Keratinocyte (primary cell): ENCODE measurements at places on chromosomes 7 and 10. TPM values are rescaled to one million over a fixed set of nuclear protein-coding genes. Genes with fewer than 3 reads are reported as not detected.

GRCh38 chr7:33781796-33782195 is 123.5 kb upstream of the BMPER start:
- no peak for DNase-seq

Gene PPP1R17
- polyA plus RNA-seq = not detected in 3 replicates

- no peak for DNase-seq
Observed at GRCh38 chr10:74008212-74008731, 10.4 kb downstream of the VCL start.

- DNase-seq = no peak
Observed at GRCh38 chr10:16717622-16718395, 99.4 kb downstream of the RSU1 start.

DNA sequence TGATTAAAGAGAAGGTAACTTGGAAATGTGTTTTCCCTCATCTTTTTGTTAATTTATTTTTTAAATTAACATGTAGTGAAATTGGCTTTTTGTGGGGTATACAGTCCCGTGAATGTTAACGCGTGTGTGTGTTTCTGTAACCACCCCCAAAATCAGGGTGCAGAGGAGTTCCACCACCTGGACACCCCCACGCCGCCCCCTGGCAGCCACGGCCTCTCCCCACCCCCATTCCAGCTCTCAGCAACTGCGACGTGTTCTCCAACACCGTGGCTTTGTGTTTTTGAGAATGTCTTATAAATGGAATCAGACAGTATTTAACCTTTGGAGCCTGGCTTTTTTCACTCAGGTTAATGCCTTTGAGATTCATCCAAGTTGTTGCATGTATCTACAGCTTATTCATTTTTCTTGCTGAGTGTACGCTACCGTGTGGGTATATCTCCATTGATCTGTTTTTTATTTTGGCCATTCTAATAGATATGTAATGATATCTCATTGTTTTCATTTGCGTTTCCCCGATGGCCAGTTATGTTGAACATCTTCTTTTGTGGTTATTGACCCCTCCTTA is 218.8 kb downstream of the EBF3 start:
- DNase-seq = no peak

DNA sequence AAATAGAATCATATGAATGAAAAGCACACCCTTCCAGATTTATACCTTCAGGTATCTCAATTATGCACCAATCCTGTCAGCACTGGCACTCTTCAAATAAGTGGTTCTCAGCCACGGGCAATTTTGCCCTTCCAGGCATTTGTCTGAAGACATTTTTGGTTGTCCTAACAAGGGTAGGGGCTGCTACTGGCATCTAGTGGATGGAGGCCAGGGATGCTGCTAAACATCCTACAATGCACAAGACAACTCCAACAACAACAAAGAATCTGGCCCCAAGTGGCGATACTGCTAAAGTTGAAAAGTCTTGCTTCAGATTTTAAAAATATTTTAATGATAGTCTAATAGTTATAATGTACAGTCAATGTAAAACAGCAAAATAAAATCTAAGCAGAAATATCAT is 16.1 kb downstream of the CCDC186 start:
- no peak for DNase-seq

Gene C1QL3
- polyA plus RNA-seq = 0.03 TPM in 1 of 3 replicates, not detected in the others

DNA sequence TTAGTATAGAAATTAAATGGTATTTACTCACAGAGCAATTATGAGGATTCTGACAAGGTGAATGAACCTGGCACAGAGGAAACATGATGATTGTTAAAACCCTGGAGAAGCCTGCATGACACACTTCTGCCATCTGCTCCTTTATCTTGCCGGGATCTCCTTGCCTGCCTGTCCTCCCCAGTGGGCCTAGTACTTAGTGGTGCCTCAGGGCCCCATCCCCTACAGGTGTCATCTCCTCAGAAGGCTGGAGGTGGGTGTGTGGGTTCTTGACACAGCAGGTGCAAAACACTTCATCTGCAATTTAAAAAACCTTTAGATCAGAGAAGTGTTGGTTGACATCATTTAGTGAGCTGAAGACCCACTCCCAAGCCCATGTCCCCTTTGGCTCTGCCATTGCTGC is 261.2 kb downstream of the ADRA2A start:
- no peak for DNase-seq

Gene ADAM8
- 24.9 to 55.4 TPM (median 42.0 TPM) in 3 replicates for polyA plus RNA-seq

Gene SFMBT2
- 0.48 to 0.71 TPM (median 0.71 TPM) in 3 replicates for polyA plus RNA-seq

GRCh38 chr10:26937371-26937770 is 76.6 kb upstream of the ABI1 start:
- DNase-seq = no peak

DNA sequence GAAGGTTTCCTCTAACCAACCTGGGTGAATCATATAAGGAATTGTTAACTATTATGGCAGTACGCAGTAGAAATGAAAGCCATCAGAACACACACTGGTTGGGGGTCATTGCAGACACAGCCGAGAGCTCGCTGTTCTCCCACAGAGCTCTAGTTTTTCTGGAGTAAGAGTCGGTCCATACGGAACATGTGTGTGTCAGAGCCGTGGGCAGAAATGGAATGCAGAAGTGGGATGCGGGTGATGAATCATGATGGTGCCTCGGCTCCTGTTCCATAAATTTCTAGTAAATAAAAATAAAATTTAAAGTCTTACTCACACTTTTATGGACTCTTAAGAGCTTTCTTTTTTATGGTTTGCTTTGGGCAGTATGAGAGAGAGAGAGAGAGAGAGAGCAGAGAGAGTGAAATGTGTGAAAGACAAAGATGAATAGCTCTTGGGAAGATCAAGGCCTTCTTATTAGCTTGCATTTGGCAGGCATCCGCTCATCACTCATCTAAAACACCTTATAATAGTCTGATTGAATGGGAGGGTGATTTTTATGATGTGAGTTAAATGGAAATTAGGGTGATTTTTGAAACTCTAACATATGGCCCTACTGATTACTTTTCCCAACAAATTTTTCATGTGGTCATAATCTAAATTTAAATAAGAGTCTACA is 98.8 kb upstream of the PFKP start:
- no peak for DNase-seq

Gene C7orf25
- polyA plus RNA-seq = 3.1 to 7.4 TPM (median 4.4 TPM) in 3 replicates

- DNase-seq = no peak
Observed at GRCh38 chr10:91758303-91759146, 39.7 kb upstream of the TNKS2 start.

- DNase-seq = no peak
Observed at GRCh38 chr10:103896225-103896624, 21.8 kb downstream of the STN1 start.

DNA sequence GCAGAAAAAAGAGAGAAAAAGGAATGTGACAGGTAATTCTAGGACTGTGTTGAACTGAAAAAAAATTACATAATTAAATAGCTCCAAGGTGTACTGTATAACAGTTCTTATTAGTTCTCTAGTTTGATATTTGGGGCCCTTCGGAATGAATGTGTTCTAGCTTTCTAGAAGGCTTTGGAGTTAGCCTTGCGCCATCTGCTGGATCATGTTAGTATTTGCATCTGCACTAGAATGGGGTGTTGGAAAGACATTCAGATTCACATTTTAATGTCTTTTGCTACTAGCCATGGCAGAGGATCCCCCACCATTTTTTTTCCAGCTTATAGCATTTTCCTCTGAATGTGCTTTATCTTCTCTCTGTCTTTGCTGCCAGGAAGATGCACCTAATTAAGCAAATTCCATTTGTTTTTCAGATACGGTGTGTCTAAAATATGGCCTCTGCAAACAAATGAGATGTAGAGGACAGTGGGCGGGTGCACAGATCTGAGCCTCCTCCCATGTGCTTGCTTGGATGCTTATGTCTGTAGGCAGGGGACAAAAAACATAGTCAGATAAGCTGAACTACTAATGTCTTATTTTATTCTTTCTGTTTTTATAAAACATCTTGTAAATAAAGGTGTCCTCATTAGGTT is 238.5 kb downstream of the PHF14 start:
- DNase-seq = peak; percentile 5

- no peak for DNase-seq
Observed at GRCh38 chr10:99484626-99485581, 47.8 kb upstream of the NKX2-3 start.
